ENCODE measurements at places on chromosomes 3 and 15.

DNA sequence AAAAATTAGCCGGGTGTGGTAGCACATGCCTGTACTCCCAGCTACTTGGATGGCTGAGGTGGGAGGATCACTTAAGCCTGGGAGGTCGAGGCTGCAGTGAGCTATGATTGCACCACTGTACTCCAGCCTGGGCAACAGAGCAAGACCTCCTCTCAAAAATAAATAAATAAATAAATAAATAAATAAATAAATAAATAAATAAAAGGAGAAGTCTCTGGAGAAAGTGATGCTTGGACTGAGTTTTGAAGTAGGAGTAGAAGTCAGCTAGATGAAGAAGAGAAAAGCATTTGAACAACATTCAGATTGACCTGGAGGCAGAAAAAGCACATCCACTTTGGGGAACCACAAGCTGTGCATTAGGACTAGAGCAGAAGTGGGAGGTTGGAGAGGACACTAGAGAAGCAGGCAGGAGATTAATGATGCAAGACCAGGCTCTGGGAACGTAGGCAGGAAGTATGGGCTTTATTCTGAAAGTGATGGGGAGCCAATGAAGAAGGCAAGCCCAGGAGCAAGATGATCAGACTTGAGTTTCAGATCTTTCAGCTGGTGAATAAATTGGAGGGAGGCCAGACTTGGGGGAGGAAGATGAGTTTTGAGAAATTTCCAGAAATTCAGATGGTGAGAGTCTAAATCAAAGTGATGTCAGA, 48.7 kb downstream of the KLHL6 start:
- no peak for DNase-seq

DNA sequence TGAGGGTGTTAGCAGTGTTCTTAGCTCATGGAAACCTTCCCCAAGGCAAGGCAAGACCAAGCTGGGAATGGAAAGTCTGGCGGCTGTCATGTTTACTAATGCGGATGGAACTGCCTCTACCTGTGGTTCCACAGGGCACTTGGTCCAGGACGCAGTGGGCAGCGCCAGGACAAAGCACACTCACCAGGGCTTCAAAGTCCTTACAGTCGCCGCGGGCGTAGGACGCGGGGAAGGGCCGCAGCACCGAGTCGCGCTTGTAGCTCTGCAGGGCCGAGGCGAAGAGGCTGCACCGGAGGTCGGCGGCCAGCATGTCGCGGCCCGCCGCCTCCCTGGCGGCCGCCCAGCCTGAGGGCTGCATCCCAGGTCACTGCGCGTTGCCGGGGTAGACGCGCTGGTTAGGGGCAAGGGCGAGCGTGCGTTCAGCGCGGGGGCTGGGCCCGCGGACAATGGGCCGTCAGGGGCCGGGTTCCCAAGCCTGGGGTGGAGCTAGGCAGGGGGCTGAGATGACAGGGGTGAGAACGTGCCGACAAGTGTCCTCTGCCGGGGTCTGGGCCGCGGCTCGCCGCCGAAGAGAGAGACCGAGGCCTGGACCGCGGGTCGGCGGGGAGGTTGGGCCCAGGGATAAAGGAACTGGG, 497 bp downstream of the PARP16 start:
- DNase-seq: no peak

DNA sequence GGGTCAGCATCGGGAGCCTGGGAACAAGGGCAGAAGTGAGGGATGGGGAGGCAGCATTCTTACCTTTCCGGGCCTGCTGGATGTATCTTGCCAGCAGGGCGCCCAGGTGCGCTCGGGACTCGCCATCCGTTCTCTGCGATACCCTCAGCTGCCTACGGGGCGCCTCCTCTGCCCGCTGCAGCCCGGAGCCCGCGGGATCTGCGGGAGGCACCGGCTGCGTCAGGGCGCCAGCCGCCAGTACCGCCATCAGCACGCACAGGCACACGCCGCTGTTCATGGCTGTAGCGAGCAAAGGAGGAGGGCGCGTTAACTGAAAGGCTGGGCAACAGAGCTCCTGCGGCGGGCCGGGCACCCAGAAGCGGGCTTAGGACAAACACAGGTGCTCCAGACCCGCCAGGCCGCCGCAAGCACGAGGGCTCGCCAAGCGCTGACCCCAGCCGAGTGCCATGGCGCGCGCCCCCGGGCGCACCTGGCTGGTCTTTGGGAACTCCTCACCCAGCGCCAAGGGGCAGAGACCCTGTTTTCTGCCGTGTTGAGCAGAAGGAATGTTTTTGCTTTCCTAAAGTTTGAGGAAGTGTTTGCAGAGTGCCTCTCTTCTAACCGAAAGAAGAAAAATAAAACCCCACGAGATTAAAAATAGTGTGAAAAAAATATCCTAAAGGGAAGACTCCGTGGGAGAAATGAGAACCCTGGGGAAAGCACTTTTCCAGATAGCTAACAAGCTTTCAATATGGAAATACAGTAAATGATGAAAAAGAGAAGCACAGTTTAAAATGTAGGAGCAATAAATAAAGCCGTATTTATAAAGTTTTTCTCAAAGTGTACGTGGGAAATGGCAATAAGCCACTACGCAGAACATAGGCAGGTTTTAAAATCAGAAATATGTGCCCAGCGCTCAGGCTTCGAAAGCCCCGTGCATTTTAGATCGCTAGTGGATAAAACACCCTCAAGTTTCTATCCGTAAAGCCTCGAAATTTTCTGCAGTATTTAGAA, 2.3 kb downstream of the CCK start:
- no peak for DNase-seq

GRCh38 chr3:157906627-157907026, 199.6 kb downstream of the SHOX2 start:
- DNase-seq: no peak

DNA sequence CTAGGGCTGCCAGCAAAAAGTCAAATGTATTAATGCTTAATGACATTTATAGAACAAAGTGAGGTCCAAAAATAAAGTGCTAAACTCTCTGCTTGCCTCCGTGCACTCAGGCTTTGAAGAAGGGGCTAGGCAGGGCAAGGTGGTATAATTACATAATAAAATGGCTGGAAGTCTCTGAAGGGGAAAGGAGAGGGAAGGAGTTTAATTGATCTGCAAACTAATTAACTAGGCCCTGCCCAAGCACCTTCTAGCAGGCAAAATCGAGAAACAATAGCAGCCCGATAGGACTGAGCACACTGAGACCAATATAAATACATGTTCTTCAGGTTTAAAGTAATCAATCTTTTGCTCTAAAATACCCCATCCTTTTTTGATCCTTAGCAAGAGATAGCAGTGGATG, 13.0 kb downstream of the DIS3L start:
- no peak for DNase-seq

DNA sequence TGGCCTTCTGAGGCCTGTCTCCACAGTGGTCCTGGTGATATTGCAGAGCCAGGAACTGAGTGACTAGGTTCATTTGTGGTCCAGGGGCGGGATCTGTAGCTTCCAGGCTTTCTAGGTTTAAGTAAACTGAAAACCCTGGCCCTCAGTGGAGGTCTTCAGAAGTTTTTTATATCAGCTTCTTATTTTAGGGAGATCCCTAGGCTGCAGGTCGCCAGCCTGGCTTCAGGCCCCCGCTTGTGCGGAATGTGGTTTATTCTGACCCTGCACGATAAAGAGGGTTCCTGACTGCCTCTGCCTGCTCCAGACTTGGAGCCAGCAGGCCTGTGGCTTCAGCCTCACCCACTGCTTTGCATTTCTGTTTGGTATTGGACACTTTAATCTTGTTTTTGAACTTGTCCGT, 133.9 kb upstream of the PLXNA1 start:
- no peak for DNase-seq

GRCh38 chr3:164401923-164402322, 676.4 kb downstream of the SI start:
- no peak for DNase-seq

GRCh38 chr15:93308026-93308690, 219.1 kb upstream of the RGMA start:
- DNase-seq: no peak

- no peak for DNase-seq
Observed at GRCh38 chr3:177307391-177307790, 110.1 kb upstream of the TBL1XR1 start.

DNA sequence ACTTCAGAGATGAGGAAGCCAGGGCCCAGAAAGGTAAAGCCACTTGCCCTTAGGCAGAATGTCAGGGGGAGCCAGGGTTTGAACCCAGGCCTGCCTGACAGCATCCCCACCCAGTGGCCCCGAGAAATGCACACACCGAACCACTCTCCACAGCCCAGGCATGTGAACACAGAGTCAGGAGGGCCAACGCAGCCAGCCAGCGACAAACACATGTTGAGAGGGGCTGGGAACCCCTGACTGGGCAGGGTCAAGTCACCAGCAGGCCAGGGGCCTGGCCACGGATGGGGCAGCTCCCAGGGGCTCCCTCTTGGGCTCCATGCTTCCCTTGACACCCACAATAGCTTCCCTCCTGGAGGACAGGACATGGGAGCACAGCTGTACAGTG, 5.1 kb upstream of the GRIP2 start:
- no peak for DNase-seq

DNA sequence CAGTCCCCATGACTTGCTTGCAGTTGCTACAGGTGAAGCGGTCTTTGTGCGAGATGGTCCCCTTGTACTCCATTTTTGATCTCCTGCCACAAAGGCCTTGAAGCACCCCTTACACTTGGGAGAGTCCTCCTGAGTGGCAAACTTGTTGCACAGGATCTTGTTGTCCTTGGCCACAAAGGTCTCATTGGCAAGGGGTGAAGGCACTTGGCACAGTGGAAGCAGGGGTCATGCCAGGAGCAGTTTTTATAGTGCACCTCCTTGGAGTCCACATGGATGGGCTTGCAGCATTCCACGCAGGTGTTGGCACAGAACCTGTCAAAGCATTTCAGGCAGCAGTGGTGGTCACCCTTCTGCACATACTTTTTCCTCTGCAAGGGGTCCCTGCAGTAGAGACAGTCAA, 20.3 kb upstream of the SEC62 start:
- DNase-seq: no peak

DNA sequence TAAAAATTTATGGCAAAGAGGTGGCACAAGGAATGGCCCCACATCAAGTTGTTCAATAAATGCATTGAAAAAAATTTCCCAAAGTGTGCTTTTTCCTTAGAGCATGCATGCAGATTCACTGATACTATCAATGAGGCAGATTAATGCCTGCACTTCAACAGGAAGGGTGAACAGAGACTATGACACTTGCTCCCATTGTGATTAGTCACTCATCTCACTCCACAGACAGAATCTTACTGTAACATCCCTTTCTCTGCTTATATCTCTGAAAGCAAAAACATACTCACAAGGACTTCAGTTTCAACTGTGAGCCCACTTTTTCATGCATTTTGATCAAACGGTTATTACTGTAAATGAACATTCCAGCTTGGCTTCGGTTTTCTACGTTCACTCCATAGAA, 60.9 kb downstream of the MORC1 start:
- no peak for DNase-seq

DNA sequence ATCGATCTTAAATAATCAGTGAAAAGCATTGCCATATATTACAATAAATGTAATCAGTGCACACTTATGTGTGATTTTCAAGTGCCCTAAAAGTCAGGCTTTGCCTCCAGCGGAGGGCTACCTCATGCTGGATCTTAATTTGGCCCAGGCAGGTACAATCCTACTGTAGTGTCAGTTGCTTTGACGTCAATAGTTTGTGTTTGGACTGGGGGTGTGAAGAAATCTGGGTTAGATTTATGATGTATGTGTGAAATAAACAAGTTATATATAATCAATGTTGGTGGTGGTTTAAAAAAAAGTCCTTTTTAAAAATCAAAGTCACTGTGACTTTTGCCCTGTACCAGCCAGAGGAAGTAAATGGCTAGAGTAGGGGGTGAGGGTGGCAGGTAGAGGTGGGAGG, 14.0 kb upstream of the RASGRP1 start:
- DNase-seq: no peak

DNA sequence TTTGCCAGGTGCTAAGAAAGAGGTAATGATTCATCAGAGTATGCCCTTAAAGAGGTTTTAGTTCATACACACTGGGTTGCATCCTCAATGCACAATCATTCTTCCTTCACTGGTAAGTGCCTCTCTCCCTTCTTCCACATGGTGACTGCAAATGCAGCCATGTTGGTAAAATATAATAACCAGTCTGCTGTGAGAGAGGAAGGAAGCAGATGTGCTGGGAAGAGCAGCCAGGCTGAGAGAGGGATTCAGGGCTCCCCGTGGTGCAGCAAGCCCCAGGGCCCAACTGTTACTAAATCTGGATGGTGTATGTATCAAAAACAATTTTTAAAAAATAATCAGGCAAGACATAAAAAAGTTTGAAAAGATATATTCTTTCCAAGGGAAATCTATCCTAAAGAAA, 498.1 kb downstream of the MAGI1 start:
- no peak for DNase-seq

GRCh38 chr15:66673410-66674322, 28.4 kb upstream of the SMAD6 start:
- DNase-seq: no peak

DNA sequence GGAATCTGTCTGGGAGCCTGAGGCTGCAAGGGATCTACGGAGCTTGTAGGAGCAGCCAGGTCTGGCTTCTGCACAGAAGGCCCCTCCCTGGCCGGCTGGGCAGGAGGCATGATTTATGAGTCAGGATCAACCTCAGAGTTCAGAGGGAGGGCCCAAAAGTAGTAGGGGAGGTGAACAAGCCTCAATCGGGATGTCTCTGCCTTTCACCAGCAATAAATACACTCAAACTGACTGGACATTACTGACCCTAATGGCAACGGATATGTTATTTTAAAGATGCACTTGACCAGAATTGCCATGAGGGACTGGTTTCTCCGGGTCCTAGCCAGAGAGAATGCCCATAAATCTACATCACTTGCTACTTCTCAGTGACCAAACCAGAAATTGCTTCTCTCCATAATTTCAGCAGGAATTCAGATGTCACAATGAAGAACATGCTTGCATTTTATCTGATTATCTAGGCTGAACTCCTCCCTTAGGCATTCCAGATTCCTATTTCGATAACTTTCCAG, 109.6 kb upstream of the LMOD3 start:
- DNase-seq: peak; percentile 49

DNA sequence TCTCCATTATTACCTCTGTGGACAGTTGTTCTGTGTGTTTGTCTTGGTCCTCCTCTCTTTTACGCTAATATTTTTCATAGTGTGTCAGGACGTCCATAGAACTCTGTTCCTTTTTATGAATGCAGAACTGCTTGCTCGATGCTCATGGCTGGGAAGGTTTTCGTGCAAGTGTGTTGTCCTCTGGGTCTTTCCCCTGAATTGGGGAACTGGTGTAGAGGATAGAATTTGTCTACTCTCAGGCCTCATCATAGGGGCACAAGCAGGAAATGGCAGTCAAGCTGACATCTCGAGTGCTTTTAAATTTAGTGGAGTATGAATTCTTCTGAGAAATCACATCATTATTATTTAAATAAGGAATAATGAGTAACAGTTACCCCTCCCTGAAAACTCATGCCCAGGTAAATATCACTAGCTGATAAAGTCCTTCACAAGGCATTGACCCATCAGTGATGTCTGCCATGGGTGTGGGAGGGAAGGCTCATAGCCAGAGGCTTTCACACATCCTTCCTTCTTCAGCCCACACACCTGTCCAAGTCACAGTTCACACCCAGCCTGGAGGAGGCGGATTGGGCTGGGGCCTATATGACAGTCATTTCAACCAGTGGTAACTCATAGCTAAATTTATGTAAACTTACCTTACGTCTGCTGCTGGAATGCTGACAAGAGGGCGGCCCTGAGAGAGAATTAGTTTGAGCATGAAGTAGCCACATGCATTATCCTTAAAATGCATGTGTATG, 226.1 kb downstream of the PLCL2 start:
- no peak for DNase-seq
